Amygdala (tissue), 56 donors: ENCODE measurements at places on chromosomes 2 and 18.
A peak's percentile ranks its signal among the peaks of the same experiment; 100 is the strongest.

GRCh38 chr2:28838971-28839370 is 28.3 kb downstream of the SPDYA start:
- DNase-seq = no peak

- DNase-seq = no peak
These were observed 69.2 kb downstream of the TRIP12 start for GRCh38 chr2:229852565-229852964.

- DNase-seq = peak; percentile 30
These were observed 705 bp downstream of the EFR3B start for GRCh38 chr2:25042321-25043240.

- DNase-seq = no peak
These were observed 128.4 kb downstream of the IKZF2 start for GRCh38 chr2:213022987-213023386.

- no peak for DNase-seq
These were observed 57.8 kb upstream of the NEUROD1 start for GRCh38 chr2:181738074-181738473.

DNA sequence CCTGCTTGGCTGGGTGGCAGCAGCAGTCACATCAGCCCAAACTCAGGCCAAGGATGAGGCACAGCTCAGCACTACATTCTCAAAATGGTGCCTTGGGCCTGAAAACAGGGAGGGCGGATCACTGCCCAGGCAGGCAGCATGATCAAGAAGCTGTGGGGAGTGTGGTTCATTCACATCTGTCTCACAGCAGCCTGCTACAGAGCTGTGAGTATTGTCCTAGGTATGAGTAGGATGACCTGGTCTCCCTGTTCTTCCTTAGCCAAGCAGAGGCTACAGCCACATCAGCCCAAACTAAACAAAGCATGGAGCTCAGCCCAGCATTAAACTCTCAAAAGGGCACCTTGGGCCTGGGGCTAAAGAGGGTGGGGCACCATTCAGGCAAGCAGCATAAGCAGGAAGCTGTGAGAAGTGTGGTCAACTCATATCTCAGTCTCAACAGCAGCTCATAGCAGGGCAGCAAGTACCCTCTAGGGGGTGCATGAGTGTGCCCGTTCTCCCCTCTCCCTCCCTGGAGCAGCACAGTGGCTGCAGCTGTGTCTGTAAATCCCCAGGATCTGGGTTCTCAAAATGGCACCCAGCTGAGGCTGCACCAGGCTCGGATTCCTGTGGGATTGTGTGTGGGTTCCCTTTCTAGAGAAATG is 139.6 kb downstream of the TRABD2A start:
- no peak for DNase-seq

DNA sequence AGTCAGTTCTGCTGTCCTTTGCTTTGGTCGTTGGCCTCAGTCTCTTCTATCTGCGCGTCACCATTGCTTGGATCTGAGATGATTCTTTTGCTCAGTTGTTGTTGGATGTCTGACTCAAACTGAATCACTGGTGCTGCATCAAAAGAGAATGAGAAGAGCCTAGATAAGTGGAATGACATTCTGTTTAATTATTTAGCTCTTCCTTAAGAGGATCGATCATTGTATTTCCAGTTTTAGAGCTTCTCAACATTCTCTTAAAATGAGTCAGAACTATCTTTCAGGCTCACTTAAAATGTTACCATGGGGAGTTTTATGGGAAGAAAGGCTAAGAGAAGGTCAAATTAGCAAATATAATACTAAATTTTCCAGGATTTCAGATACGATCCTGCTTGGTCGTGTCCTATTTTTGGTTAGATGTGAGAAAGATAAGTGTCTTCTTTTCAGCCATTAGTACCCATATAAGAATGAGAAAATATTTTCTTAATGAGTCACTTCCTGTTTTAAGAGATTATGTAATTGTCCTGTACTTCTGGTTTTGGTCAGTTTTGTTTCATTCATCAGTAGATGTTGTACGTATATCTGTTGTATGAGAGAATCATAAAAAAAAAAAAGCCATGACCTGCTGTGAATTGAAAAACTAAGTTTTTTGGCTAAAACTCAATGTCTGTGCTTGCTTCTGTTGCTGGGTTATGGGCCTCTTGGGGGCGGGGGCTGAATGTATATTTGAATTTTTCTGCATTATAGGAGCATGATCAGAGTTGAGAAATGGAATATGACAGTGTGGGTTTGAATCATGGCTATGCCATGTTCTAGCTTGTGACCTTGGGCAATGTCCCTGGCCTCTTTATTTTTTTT is 31.6 kb upstream of the CASP10 start:
- no peak for DNase-seq

DNA sequence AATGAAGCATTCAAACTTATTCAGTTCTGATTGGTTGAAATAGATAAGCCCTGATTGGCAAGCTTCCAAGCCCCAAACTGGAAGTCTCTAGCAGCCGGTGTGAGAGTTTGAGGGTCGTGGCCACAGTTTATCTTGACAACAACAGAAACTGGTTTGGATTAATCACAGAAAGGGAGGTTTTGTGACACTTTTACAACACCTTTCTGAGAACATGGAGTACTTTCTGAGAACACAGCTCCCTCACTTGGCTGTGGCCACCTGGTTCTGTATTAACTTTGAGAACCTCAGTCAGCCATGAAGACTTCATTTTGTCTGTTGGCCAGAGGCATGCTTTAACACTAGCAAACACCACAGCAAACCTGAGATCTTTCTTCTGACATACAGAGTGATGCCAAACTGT is 280.7 kb upstream of the VWC2L start:
- DNase-seq = no peak

- DNase-seq = no peak
These were observed 65.9 kb upstream of the ITM2C start for GRCh38 chr2:230798769-230799399.

DNA sequence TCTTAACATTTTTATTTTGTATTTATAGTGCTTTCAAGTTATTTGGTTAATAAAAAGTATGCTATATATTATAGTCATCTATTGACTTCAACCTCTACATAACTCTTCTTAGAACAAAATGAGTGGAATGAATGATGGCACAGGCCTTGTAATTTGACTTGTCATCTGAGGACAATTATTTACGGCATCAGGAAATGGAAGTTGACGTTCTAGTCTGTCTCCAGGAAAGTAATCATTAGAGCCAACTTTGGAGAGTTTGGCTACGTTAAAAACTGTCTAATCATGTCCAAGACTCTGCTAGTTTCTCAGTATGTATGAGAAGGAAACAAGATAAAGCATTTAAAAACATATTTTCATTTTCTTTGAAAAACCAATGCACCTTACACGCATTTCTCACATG is 353.6 kb downstream of the ARHGAP15 start:
- DNase-seq = no peak

- no peak for DNase-seq
These were observed 50.9 kb upstream of the BIN1 start for GRCh38 chr2:127157651-127158485.

- no peak for DNase-seq
These were observed 52.4 kb downstream of the RELCH start for GRCh38 chr18:62239475-62239874.

- no peak for DNase-seq
These were observed 969 bp upstream of the ALKAL2 start for GRCh38 chr2:288758-289361.

DNA sequence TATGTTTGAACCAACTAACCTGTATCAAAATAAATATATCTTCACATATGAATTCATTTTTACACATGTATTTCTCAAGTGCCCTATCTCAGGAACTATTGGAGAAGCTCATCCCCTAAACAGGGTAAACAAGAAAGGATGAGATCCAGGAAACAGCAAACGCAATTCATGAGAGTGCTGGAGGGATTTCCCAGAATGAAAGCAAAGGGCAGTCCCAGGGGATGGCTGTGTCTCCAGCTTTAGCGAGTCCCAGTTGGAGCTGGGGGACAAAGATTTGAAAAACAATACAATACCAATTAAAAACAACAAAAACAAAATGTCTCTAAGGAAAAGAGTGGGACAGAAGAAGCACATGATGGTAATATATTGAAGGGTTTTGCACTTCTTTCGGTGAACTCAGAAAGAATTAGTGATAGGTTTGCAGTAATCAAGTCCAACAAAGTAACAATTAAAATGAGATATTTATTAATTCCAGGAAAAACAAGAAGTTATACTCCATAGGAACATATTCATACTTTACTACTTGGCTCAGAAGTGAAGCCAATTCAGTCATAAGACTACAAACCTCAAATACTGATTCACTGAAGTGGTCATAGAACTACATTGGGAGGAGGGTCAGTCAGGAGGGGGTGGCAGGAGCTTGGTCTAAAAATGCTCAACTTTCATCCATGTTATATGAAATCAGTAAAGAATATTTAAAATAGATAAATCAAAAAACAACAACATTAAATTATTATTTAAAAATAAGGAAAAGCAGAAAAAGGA is 73.1 kb upstream of the PDE1A start:
- DNase-seq = no peak

DNA sequence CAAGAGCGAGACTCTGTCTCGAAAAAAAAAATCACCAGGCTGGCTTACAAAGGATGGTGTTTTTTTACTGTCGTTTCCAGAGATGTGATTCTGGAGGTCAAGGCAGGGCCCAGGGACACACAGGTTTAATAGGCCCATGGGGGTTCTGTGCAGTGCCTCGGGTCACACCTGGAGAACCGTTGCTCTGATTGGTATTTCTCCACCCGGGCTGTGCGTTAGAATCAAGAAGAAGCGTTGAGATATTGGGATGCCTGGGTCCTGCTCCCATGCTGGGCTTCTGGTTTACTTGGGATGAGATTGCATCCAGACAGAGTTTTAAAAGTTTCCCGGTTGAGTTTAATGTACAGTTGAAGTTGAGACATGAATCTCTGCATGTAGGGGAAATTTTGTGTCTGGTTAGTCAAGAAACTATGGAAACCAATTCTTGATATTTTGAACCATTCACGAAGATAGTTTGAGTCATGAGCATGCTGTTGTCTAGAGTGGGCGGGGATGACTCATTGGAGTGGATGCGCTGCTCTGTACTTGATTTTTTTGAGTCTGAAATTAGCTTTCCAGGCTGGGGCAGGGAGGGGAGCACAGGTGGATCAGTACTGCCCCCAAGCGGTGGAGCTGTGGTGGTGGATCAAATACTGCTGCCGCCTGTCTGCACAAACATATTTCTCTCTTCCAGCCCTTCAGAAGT is 50.1 kb downstream of the GREB1 start:
- peak; percentile 56 for DNase-seq

DNA sequence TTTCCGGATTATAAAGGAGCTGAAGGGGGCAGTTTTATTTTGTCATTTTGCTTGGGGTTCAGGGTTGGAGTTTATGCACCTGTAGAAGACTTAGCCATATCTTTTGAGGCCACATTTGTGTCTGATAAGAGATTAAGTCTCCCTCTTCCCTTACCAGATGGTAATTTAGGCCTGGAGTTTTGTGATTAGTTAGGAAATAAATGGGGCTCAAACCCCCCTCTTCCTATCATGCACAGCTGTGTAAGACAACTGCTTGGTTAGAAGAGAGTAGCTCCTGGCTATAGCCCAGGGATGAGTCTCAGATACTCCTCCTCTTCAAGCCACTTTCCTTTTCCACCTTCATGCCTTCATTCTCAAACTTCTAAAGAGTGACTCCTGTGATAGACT is 802 bp upstream of the SAP130 start:
- DNase-seq = no peak

- no peak for DNase-seq
These were observed 13.6 kb downstream of the UPP2 start for GRCh38 chr2:158115202-158115767.

DNA sequence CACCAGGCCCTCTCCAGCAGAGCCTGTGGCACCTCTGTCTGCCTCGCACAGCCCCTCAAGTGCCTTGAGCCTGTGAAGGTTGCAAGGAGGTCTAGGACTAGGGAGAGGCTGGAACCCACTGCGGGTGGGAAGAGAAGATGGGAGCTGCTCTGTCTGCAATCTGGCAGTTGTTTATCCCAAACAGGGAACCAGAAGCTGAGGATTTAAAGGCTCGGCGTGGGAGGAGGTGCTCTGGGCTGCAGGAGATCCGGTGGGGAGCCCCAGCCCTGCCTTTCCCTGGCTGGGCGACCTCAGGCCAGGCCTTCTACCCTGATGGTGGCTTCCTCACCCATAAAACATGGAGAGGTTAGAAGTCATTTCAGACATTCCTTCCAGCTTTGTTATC is 174.1 kb downstream of the SMAD7 start:
- no peak for DNase-seq

DNA sequence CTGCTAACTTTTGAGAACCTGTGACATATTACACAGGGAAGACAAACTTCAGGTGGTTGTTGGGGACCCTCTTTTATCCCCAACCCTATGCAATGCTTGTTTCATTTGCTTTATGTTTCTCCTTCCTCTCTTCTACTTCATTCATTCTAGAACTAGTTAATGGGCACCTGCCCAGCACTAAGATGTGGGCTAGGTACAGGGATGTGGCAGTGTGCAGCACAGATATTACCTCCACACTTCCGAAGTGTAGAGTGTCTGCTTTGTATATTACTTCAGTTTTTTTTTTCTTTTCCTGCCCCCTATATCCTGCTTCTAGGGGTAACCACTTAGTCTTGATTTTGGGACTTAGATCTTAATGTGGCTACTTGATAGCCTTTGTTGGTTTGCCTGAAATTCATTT is 35.1 kb downstream of the CD28 start:
- DNase-seq = no peak

DNA sequence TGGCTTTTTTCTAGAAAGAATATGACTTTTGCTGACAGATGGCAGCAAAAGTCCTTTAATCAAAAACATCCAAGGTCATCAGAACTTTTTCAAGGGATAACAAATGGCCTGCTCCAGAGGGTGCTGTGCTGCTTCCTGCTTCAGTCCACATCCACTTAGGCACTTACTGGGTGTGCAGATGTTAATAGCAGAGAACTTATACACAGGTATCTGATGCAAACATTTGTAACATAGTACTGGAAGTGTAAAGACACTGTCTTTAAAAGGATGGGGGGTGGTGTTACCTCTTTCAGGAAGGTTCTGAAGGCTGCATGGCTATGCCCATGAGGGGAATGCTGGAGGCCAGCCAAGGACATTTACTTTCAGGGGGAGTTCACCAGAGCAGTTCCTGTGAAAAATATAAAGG is 5.5 kb downstream of the HOXD8 start:
- DNase-seq = no peak

DNA sequence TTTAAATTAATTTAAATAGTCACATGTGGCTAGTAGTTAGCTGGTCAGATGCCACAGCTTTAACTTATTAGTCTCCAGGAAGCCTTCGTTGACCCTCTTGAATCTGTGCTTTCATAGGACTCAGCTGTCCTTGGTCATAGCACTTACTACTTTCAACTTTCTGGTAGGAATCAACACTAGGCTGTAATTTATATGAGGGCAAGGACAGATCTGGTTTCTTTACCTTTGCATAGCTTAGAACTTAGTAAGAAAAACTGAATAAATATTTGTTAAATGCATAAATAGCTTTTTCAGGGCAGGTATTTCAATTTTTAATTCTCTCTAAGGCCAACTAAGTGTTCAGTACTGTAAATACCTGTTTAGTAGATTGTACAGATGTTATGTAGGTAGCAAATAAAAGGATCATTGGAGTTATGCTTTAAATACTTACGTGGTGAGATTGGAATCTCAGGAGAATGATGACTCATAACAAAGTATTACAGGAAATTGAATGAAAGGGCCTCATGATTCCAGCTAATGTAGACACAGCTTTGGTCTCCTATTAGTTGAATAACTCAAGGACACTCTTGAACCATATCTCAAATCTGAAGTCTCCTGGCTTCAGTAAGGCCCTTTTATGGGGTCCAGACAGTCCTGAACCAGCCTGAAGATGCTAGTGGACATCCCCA is 2.6 kb downstream of the CLIP4 start:
- no peak for DNase-seq

GRCh38 chr2:212730994-212731393 is 192.4 kb upstream of the ERBB4 start:
- no peak for DNase-seq
